ENCODE measurements at places on chromosomes 6 and 20.

- peak; percentile 13 for DNase-seq
These were observed 118.6 kb upstream of the CCDC28A start for GRCh38 chr6:138654715-138655634.

GRCh38 chr6:170057961-170058877 is 232.7 kb downstream of the DLL1 start:
- DNase-seq = no peak

- no peak for DNase-seq
These were observed 3.2 kb upstream of the ID4 start for GRCh38 chr6:19833947-19834346.

- no peak for DNase-seq
These were observed 39.8 kb downstream of the STX11 start for GRCh38 chr6:144190080-144190479.

- no peak for DNase-seq
These were observed 41.1 kb upstream of the NKX2-2 start for GRCh38 chr20:21554985-21555384.

GRCh38 chr6:98137391-98137790 is 697.0 kb upstream of the POU3F2 start:
- no peak for DNase-seq

GRCh38 chr6:53854843-53855567 is 60.2 kb downstream of the LRRC1 start:
- no peak for DNase-seq

DNA sequence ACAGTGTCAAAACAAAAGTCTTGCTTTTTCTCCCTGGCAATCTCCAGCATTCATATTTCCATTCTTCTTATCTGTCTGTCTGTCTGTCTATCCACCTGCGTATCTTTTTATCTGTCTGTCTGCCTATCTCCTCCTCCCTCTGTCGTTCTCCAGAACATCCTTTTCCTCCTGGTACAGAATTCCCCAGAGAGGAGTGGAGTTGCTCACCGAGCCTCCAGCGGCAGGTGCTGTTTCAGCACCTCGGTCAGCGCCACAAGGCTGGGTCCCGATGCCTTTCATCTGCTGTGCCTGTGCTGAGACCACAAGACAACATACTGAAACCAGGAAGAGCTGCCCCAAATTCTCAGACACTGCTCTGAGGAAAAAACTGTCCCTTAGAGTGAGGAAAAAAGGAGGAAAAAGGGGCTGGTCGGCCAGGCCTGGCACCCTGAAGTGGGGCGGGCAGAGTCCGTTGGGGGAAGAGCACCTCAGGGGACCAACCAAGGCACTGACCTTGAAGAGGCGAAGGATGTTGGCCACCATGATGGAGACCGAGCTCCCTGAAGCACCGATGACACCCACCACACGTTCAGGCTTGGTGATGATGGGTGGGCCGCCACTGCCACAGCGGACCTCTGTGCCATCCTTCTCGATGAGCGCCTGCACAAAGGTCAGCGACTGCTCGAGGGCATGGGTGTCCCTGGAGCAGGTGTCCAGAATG is 13.3 kb downstream of the GRM4 start:
- DNase-seq = peak; percentile 32

DNA sequence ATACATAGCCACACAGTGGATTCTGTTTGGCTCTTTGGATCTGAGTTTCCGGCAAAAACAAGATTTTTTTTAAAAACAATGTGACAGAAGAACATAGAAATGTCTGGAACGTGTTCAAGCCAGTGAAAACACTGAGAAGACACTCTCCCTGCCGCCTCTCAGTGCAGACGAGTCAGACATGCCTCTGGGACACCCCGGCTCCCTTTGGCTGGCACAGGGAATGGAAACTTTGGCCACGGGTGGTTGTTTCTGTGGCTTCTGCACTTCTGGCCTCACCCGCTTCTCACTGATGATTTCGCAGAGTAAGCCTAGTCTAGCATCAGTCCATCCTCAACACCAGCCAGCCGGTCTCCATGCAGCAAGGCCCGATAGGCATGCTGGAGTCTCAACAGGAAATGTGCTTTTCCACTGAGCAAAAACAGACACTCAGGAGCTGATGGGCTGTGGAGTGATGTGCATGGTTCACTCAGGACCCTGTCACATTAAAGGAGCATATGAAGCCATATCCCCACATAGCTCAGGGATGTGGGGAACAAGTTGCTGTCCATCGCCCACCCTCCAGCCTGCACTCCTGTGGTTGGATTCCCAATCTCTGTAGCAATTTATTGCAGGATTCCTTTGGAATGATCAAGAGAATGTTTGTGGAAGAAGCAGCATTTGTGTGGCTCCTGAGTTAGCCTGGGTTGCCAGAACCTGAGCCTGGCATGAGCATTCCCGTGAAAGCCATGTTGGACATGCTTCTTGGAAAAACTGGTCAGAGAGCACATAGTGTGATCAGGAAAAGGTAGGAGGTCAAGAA is 262.0 kb upstream of the RIN2 start:
- DNase-seq = no peak

DNA sequence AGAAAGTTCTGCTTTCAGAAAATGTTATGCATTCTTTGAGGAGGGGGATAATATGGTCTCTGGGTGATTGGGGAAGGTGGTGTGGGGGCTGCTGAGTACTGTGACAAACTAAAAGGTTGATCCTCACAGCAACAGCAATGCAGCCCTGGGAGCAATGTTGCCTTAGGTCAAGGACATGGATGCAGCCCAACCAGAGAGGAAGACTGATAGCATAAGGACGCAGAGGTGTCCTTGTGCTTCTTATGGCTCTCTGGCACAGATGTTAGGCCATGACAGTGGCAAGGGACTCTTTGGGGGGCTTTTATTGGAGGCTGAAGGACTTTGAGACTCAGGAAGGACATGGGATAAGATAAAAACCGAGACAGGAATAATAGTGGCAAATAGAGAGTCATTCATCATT is 186.2 kb upstream of the PHACTR1 start:
- DNase-seq = no peak

- no peak for DNase-seq
These were observed 169.5 kb upstream of the CENPW start for GRCh38 chr6:126170433-126170832.

DNA sequence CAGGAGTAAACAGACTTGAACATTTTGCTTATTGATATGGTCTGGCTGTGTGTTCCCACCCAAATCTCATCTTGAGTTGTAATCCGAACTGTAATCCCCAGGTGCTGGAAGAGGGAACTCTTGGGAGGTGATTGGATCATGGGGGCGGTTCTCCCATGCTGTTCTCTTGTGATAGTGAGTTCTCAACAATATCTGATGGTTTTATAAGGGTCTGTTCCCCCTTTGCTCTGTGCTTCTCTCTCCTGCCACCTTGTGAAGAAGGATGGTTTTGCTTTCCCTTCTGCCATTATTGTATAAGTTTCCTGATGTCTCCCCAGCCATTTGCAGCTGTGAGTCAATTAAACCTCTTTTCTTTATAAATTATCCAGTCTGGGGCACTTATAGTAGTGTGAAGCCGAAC is 40.0 kb downstream of the MYLIP start:
- DNase-seq = no peak

GRCh38 chr20:19995220-19995863 is 21.8 kb upstream of the NAA20 start:
- no peak for DNase-seq

DNA sequence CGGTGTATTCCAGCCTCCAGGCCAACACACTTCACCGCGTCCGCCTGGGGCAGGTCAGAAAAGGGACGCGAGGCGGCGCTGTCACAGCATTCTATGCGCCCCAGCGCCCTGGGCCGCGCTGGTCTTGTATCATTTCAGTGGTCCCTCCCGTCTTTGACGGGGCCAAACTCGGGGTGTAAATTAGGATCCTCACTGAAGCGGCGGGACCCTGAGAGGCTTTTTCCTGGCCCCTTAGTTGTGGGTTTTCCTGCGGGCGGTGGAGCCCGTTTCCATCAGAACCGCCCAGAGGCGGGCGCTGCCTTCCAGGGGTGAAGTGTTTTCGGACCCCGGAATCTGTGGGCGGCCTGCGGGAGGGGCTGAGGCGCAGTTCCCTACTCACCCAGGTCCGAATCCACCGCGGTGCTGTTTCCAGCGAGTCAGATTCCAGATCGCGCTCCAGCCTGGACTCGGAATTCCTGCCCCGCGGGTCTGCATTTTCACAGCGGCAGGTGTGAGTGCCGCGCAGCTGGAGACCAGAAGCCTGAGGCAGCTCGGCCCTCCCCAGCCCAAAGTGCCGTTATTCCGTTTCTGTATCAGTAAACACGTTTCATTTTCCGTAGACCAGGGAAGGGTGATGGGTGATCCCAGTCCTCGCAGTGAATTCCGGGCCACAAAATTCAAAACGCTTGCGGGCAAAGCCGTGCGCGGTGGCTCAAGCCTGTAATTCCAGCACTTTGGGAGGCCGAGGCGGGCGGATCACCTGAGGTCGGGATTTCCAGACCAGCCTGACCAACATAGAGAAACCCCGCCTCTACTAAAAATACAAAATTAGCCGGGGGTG is 3.9 kb upstream of the MICB start:
- peak; percentile 79 for DNase-seq

- no peak for DNase-seq
These were observed 37.9 kb downstream of the SYNDIG1 start for GRCh38 chr20:24507182-24507853.

DNA sequence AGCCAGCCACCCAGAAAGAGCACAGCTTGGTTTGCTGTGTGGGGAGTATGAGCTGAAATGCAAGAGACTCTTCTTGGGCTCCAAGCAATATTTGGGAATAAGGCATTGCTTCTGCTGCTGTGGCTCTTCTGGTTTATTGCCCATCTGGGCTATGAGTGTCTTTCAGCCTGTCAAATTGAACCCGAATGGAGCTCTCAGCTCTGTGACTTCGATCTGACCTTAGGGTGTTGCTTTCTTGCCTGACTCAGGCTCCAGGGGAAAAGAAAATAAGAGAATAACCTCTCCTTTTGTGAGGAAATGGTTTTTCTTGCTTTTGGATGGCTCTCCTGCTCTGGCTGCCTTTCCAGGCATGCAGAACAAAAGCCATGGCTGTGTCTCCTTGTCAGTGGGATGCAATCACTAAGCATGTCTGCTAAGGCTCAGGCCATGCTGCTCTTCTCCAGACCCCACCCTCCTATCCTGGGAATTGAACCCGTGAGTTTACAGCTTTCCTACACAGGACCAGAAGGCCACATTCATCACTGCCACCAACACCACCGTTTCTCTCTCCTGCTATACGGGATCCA is 169.4 kb upstream of the JAG1 start:
- DNase-seq = no peak

DNA sequence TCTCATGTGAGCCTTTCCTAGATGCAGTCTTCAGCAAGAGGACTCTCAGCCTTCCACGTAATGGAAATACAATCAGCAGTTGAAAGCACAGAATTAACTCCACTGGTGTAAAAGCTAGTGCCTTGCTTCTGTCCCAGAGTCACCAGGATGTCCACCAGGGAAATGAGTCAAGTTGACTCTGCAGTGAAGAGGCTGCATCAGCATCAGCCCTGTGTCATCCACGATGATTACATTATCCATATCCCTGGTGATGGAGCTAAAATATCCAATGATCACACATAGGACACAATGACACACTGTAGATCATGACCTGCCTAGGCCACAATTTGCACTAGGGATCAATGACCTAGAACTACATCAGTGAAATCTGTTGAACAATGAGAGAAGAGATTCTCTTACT is 262.4 kb downstream of the ERMARD start:
- no peak for DNase-seq

GRCh38 chr20:49901588-49901987 is 13.7 kb downstream of the SPATA2 start:
- no peak for DNase-seq

DNA sequence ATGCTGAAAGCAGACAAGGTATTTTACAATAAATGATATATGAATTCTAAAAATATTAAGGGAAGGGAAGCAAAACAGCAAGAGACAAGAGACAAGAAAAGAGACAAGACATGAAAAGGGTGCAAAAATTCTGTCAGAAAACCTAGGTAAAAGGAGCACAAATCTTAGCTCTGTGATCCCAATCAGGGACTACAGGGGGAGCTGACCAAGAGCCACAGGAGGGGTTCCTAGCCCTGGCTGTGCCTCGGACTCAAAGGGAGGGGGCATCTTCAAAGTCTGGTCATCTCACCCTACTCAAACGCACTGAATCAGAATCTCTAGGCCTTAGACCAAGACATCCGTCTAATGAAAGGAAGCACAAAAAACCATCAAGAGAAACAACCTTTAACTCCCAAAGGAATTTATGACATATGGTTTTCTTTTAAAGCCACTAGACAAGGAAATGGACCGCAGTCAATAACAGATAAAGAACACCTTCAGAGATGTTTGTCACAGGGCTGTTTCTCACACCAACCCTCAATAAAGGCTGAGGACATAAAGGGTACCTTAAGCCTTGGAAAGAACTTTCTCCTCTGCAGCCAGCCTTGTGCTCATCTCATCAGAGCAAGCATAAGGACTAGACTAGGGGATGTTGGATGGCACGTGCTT is 130.4 kb upstream of the CDYL start:
- DNase-seq = no peak

DNA sequence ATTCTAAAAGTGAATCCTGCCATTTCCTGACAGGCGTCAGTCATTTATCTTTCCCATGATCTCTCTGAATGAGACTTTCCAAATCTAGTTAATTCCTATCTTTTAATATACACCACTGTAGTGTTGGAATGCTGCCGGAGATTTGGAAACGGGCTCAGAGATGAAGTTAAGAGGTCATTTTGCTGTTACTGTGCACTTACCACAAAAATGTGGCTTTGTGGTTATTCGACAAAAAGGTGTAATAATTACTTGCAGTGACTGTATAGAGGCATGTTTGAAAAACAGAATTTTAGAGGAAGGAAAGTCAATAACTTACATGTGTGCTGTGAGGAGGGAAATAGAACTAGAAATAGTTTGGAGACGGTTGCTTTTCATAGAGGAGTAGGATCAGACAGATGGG is 460.2 kb upstream of the BTBD3 start:
- DNase-seq = no peak

- DNase-seq = peak; percentile 17
These were observed 79.3 kb upstream of the NAA20 start for GRCh38 chr20:19937651-19938420.

- DNase-seq = no peak
These were observed 85.8 kb downstream of the GMPR start for GRCh38 chr6:16324184-16324583.

GRCh38 chr6:4910037-4910760 is 93.6 kb downstream of the RPP40 start:
- DNase-seq = no peak

DNA sequence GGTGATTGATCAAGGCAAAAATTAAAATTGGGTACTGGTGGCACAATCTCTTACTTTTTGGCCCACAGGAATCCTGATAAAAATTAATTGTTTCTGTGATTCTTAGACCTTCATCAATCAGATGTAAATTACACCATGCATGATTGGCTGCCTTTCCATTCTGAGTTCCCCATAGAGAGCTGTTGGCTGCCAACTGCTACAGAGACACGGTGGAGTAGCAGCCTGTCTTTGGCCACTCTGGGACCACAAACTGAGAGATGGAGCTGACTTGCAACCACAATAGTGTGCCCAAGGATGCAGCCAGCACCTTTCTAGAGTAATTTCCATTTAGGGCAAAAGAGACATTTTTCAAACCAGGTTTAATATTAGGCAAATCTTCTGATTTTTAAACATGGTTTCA is 274.3 kb upstream of the MMS22L start:
- no peak for DNase-seq
